ENCODE measurements at places on chromosomes 6 and 20.
A peak's percentile ranks its signal among the peaks of the same experiment; 100 is the strongest.

GRCh38 chr6:58290177-58290576, 972.7 kb downstream of the PRIM2 start:
- no peak for DNase-seq

- DNase-seq = no peak
Measured at GRCh38 chr20:63027922-63028389, 21.2 kb upstream of the BHLHE23 start.

- no peak for DNase-seq
Measured at GRCh38 chr20:4830259-4830658, 108.5 kb downstream of the PRND start.

GRCh38 chr20:33602826-33603590, 59.1 kb upstream of the C20orf144 start:
- no peak for DNase-seq

DNA sequence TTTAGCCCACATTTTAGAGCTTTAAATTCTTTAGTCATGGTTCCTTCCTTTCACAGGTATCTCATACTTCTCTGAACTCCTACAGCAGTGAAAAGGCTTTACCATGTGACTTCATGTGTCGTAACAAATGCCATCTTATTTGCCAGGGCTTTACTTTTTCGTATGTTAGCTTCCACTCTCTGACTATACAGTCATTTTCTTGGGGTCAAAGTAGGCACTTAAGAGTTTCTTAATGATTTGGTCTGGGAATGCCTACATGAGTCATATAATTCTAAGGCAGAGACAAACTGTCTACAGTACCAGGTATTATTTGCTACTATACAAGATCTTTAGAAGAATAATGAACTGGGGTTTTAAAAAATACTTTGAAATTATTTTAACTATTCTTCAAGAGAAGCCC, 15.0 kb downstream of the RAB23 start:
- no peak for DNase-seq

DNA sequence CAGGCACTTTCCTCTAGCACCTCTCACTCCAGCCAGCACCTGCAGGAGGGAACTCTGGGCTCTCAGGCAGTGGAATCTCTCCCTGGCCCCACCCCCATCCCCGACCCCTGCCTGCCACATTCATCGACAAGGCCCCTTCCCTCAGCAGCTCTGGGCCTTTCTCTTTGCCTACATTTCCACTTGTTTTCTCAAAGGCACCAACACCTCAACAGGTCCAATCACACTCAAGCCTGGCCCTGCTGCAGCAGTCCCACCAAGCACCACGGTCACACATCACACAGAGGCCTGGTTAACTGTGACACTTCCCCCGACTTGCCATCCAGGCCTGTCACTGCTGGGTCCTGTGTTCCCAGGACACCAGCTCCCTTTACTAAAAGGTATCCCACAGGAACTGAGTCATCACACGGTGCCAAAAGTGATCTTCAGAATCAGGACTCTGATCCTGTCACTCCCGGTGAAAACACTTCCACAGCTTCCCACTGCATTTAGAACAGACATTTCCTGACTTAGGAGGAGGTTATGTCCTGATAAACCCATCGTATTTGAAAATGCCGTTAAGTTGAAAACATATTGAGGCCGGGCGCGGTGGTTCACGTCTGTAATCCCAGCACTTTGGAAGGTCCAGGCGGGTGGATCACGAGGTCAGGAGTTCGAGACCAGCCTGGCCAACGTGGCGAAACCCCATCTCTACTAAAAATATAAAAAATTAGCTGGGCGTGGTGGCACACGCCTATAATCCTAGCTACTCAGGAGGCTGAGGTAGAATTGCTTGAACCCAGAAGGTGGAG, 54.9 kb downstream of the MYH7B start:
- no peak for DNase-seq

DNA sequence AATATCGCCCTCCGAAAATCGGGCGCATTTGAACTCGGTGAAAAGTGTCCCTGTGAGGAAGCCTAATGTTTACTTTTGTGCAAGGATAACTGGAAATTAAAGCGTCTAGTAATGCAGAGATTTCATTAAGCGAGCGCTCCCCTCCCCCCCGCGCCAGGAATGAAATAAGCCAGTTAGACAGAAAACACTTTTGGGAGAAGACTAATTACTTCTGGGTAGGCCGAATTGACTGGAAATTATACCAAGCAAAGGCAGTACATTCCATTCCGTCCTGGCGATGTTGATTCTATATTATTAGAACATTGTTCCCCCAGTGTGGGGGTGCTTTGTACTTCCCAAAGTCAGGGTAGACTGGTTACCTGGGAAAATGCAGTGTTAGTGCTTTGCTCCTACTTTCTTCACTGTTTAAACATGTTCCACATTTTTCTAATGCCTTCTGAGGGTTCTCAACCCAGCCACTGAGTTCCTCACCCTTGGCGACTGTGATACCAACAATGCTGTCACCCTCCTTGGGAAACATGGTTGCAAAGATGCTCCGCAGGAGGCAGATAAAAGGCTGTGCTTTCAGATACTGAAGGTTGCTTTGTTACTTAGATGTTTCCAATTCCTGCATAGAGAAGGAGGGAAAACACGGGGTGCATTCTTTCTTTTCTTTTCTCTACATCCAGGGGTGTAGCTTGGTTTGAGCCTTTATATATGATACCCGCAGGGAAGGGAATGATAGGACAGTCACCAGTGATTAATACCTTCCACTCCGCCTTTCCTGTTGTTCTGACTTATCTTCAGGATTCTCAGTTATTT, 2.6 kb downstream of the GJA1 start:
- peak; percentile 65 for DNase-seq

DNA sequence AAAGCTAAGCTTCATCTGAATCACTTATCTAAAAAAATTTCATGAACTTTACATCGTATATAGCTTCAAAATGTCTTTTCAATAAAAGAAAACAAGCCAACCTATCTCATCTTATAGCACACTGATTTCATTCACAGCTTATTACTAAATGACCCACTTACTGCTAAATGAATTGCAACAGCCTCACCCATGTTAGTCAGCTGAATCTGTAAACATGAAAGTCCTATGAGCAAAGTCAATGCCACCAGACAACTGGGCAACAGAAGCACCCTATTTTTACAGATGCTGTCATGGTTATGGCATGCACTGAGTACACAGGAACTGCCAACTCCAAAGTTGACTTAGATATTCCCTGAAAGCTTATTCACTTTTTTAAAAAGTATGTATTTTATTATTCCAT, 41.2 kb upstream of the DST start:
- no peak for DNase-seq

DNA sequence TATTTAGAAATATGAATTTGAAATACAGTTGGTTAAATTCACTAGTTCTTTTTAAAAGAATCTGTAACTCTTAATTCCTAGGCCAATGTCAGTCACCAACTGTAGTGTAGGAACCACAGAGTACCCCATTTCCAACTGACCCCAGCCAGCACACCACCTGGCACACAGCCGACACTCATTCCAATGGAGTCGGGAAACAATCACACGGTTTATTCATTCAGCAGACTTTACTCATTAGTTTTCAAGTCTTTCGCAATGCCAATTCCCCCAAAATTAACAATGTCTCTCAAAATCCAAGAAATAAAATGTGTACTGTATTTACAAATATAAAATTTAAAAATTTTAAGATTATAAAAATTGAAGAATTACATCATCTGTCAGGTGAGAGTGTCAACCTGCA, 13.5 kb downstream of the ARG1 start:
- DNase-seq = no peak

GRCh38 chr6:1858196-1858595, 248.5 kb downstream of the FOXC1 start:
- no peak for DNase-seq

- DNase-seq = no peak
Measured at GRCh38 chr20:57893366-57893999, 183.7 kb upstream of the PMEPA1 start.

GRCh38 chr6:133705731-133706130, 183.2 kb upstream of the TCF21 start:
- no peak for DNase-seq

- DNase-seq = no peak
Measured at GRCh38 chr6:124947971-124948451, 14.2 kb upstream of the RNF217 start.

DNA sequence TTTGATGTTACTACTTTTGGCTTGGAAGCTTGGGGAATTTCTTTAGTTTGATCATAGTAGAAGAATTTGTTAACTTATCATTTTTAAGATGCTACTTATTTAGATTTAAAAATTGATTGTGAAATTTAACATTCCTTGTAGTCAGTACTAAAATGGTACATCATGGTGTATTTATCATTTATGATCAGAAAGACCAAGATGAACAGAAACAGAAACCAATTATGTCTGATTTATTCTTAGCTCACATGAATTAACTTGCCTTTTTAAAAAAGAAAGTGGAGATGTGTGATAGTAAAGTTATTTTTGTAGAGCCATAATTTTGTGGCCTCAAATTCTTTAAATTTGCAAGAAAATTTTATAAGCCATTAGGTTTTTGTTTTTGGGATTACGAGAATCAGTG, 77.6 kb downstream of the LIN28B start:
- DNase-seq = no peak

GRCh38 chr20:24770628-24771541, 178.2 kb upstream of the CST7 start:
- DNase-seq = no peak

- DNase-seq = no peak
Measured at GRCh38 chr6:18166312-18167036, 11.3 kb downstream of the KDM1B start.

DNA sequence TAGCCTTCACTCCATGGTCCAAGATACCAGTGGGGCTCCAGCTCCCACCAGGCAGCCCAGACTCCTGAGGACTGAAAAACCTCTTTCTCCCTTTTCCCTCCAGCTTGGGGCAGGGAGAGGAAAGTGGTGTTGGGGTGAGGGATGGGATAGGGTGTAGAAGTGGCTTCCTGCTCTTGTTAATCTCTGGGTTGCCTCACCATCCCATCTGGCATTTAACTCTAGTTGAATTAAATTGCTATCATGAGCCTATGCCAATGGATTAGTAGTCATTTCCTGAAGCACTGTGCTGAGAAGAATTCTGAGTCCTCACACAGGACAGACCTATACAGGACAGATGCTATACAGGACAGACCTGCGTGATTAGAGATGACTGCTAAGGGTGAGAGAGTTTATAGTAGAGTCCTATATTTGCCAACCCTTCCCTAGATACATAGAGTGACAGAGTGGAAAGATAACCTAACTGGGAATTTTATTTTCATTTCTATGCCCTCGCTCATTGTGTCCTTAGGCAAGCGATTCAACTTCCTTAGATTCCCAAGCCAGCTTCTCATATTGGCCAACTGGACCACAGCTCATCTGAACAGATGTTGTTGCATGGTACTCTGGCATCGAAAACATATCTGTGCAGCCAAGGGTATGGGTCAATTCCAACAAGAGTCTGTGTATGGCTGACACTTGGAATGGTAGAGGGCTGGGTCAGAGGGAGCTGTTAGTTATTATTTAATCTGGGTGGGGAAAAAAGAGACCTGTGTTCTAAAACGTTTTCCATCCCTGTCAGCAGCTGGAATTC, 42.8 kb downstream of the MCHR2 start:
- DNase-seq = no peak

GRCh38 chr6:147227770-147228320, 23.6 kb downstream of the STXBP5 start:
- DNase-seq = no peak

GRCh38 chr6:67131827-67132226, 1424.8 kb upstream of the EYS start:
- no peak for DNase-seq

- peak; percentile 53 for DNase-seq
Measured at GRCh38 chr20:57672164-57672563, 37.7 kb downstream of the PMEPA1 start.

DNA sequence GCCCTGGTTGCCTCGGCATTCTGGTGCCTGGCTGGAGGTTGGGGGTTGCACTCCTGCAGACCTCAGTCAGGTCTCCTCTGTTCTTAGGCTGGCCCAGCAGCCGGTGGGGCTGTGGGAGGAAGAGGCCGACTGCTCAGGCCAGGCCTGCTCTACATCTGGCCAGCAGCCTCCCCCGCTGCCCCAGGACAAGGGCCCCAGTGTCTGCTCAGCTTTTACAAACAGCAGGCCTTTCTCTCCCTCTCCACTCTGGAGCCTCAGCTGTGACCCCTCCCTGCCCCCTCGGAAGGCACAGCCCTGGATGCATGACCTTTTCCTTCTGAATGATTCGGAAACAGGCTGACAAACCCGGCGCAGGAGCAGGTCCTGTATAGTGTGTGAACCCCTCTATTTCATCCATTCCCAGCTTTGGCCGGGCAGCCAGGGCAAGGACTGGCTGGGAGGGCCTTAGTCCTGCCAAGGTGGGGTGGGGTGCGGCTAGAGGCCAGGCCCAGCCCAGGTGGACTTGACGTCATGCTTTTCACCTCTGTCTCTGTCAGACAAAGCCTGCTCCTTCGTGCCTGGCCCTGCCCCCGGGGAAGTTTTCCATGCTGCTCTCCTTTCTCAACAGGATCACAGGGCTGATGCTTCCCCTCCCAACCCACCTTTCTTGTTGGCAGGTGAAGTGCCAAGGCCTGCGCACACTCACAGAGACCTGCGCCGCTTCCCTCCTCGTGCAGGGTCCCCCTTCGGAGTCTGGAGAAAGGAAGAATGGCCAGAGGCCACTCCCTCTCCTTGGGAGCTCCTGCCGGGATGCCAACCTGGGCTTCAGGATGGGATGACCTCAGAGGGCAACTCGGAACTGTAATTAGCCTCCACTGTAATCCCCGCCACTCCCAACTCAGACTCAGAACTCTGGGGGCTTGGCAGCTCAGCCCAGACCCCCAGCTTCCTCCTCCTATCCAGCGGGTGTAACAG, 10.1 kb upstream of the ITPR3 start:
- no peak for DNase-seq

DNA sequence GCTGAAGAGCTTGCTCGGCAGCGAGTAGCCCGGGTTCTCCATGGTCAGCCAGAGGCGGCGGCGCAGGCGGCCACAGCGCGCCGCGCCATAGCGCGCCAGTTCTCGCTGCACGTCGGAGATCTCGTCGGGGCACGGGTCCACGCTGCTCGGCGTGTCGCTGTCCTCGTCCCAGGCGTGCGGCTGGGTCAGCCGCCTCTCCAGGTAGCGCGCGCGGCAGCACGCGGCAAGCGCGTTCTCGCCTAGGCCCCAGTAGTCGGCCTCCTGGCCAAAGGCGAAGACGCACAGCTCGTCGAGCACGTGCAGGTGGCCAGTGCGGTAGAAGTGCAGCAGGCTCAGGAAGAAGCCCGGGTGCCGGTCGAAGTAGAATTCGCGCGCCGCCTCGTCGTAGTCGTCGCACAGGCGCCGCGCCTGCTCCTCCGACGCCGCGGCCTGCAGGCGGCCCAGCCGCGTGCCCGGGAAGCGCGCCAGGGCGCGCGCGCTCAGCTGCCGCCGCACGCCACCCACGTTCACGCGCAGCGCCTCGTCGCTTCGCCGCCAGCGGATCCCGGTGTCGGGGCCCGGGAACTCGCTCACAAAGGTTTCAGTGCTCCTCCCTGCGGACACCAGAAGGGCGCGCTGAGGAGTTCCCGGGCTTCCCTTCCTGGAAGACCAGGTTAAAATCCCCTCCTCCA, 2.7 kb downstream of the KCNS1 start:
- DNase-seq = no peak

All from trophoblast cell (in vitro differentiated cells and primary cell).